ENCODE measurements at places on chromosomes 13 and 19.

DNA sequence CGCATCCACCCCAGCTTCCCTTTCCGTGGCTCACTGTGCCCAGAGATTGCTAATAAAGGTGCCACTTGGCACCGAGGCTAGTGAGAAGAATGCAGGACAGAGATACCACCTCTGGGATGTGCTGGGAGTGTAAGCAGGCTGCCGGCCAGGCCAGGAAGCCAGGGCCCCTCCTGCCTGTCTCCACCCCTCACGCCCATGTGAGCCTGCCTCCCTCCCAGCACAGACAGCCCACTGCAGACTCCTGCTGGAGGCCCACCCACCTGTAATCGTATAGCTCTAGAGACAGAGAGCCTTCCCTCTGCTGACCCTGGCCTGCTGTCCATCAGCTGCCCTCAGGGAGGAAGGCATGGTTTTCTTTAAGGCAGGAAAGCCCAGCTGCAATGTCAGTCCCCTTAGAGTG, 13.9 kb downstream of the VSTM2B start:
- DNase-seq, result no peak

- DNase-seq, result no peak
Measured at GRCh38 chr13:98199480-98199879, 22.4 kb upstream of the RNF113B start.

DNA sequence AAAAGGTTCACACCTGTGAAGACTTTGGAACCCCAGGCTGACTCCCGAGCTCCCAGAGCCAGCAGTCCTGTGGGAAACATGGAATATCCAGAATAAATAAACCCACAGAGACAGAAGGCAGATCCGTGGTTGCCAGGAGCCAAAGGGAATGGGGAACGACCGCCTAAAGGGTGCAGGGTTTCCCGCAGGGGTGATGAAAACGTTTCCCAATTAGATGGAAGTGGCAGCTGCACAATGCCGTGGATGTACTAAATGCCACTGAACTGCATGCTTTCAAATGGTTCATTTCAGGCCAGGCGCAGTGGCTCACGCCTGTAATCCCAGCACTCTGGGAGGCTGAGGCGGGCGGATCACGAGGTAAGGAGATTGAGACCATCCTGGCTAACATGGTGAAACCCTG, 23.4 kb upstream of the DPRX start:
- no peak for DNase-seq

DNA sequence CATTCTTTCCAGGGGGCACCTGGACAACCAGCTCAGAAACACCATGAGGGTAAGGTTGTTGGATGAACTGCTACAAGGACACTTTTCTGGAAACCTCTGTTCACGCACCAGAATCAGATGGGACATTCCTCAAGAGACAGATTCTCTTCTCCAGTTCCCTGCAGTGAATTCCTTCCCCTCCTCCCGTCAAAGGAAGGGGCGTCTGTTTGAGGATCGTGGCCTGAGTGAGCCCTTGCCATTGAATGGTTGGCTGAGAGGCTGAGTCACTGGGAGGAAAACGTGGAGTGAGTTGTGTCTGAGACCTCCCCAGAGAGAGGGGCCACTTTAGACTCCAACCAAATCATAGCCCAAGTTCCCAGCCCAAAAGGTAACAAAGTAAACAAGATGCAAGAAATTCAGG, 79.4 kb upstream of the ZNF507 start:
- DNase-seq, result no peak

GRCh38 chr19:46124638-46125115, at the start of gene IGFL3:
Gene IGFL3 (minus strand): TSS chr19:46124688. CDS start chr19:46124649, 39 bp downstream.
- DNase-seq, result no peak

DNA sequence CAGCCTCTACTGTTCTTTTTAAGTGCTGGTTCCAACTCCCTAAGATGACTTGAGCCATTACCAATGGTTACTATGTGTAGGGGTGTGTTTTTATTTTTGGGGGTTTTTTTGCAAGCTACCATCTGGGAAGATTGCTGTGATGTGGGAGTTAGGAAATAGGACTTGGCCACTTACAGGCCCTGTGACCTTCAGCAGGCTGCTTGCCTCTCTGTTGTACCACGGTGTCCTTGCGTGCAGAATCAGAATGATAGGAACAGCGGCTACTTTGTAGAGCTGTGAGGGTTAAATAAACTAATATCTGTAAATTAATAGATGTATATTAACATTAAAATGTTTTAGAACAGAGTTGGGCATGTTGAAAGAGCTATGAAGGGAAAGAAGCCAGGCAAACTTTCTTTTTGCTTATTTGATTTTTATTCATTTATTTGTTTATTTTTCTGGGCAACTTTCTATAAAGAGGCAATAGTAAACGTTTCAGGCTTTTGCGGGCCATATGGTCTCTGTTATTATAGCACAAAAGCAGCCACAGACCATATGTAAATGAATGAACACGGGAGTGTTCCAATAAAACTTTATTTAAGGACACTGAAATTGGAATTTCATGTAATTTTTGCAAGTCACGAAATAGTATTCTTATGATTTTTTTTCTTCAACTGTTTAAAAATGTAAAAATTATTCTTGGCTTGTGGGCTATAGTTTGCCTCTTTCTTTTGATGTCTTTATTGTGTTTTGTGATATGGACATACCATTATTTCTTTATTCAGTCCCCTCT, 26.4 kb upstream of the EHD2 start:
- no peak for DNase-seq

DNA sequence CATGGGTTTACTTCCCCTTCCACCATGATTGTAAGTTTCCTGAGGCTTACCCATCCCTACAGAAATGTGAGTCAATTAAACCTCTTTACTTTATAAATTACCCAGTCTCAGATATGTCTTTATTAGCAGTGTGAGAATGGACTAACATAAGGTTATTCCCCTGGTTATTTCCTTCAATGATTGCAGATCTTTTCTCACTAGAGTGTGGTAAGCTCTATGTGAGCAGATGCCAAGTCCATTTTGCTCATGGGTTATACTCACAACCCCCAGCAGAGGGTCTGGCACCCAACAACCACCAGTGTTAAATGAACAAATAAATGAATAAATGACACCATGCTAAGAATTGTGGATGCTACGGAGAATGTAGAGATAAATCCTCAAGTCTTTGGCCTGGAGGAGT, 472.8 kb downstream of the LIG4 start:
- DNase-seq, result no peak

DNA sequence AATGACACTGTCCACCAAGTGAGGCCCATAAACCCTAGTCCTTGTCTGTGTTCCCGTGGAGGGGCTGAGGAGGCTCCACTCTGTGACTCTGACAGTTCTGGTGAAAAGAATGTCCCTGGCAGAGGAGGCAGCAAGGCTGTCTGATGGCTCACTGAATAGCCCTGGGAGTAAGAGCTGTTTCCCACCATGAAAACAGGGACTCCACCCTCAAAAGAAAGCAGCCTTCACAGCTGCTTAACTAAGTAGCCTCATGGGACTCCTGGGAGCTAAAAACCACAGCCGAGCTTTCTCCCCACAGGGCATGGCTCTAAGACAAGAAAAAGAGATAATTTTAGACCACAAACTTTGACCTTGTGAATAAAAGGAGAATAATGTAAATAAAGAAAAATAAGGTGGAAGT, 135.1 kb upstream of the FRY start:
- peak; percentile 54 for DNase-seq

DNA sequence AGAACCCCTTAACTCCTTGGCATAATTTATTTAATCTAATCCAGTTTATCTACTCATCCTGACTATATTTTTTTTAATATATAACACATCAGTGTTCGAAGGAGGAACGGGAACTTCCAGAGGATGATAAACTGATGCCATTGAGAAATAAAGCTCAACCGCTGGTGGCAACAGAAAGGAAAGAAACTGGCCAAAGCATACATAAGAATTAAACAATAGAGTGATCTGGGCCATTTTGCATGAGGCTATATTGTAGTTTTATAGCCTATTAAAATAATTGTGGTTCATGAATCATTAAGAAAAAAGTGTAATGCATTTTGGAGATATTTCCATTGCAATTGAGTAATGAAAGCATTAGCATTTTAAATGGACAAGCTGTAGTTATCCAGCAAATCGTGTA, 94.2 kb downstream of the FRY start:
- DNase-seq, result no peak

- no peak for DNase-seq
Measured at GRCh38 chr13:46717275-46717674, 79.7 kb downstream of the ESD start.

DNA sequence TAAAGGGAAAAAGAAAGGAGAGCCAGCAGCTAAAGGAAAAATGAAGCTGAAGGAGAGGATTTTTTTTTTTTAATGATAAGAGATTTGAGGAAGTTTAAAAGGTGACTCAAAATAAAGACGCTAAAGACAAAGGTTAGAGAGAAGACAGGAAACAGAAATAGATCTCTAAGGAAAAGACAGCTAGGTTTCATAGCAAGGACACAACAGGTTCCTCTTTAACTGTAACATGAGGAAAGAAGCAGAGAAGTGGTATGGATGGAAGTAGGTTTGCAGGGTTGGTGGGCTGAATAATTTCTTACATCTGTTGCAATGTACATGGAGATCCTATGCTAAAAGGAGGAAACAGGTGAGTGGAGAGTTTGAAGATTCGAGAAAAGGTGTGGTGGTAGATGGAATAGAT, 107.5 kb downstream of the MYCBP2 start:
- DNase-seq, result no peak

DNA sequence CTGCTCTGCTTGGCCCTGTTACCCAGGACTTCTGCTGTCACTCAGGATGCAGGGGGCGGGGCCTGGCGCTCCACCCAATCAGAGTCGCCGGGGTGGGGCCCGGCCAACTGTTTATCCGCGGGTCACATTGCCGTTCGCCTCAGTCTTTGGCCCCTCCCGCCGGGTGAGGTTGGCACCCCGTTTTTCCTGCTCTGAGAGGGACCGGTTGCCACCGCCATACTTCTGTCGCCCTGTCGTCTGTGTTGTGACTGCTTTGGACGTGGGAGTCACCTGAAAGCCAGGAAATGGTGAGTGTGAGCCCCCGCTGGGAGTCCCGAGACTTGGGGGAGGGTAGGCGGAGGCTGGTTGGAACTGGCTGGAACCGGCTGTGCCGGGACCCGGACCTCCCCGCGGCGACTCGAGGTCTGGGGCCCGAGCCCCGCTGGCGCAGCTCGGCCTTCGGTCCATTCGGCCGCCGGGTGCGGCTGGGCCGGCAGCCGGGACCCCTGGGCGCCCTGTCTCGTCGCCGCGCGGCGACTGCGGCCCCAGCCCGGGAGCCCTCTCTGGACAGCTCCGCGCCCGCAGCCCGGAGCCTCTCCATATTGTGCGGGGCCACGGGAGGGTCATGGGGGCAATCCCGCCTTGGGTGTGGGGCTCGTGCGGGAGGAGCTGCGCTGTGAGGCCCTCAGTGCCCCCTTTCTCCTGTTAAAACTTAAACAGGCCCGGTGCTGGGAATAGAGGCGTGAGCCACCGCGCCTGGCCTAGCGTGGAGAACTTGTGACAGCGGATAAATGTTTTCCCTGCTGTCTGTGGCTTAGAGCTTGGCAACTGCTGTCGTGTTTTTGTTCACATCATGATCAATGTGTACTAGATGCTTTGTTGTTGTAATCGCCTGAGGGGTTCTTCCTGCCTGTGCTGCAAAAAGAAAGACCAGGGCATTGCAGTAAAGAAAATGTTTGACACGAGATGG, at the start of gene ZNF844:
Gene ZNF844, plus strand, starts transcription at position 142 of the 949 bp plus-strand sequence. Its CDS starts 143 bp downstream, at position 285.
- DNase-seq, result no peak

DNA sequence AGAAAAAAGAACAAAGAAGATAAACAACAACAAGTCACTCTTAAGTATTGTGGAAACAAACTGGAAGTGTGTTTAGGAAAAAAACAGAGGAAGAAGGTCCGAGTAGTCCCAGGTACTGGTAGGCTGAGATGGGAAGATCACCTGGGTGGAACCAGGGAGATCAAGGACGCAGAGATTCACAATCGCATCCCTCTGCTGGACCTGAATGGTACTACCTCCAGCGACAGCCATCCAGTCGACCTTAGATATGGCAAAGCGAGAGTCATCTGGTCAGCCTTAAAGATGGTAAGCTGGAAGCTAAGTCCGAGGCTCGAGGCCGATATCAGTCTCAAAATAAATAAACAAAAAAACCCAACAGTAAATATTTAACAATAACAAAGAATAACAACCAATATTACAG, 44.9 kb upstream of the ZNF91 start:
- DNase-seq, result no peak

- DNase-seq, result no peak
Measured at GRCh38 chr19:53958168-53958571, 4.6 kb upstream of the CACNG8 start.

GRCh38 chr13:52195401-52195837, 36.0 kb upstream of the NEK3 start:
- DNase-seq, result no peak

DNA sequence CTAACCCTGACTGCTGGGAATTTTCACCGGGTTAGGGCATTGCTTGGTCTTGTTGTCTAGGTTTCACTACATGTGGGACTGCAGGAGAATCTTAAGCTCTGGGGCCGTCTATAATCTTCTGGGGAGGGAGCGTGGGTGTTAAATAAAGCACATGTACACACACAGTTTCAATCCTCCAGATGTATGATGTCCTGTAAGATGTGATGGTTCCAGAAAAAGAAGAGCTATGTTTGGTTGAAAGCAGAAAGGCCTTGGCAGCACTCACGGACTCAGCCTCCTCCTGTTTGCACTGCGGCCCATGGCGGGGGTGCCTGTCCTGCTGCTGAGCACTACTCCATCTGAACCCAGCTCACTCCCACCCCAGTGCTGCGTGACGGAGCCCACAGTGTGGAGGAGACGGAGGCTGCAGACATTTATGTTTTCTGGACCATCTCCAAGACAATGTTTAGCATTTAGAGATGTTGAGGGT, 343.5 kb downstream of the TEX29 start:
- DNase-seq, result no peak

DNA sequence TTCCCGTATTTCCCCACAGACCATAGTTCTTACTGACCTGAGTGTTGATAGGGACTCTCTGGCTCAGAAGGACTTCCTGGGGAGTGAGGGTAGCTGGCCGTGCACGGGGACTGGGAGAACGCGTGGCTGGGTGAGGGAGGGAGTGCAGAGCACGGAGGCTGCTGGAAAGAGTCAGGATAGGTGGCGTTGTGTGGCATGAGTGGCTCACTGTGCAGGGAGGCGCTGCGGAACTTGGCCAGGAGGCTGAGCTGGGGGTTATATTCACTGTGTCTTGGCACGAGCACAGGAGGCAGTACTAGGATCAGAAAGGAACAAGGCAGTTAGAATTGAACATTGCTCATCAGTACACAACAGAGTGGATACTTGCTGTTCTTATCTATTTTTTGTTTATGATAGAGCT, 47.4 kb downstream of the SMAD9 start:
- DNase-seq, result no peak

DNA sequence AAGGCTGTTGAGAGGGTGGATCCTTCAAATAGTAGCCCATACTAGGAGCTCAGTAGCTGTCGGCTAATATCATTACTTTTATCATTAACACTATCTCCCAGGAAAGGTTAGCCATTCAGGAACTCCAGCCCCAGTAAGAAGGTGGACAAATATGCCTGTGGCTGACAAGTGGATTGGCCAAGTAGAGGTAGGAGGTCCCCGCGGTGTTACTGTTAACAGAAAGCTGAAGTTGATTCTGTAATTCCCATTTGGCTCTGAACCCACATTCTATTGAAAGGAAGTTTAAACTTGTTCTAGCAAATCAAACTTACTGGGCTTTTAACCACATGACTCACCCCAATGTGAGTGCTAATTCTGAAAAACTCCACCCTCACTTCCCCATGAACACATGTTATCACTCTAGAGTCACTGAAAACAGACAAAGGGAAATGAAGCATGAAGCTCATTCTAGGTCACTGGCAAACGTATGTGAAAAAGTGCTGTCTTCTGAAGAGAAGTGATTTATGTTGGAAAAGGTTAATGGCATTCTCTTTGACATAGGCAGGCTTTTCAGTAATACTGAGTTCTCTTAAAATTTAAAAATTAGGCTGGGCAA, 273.5 kb downstream of the FGF14 start:
- DNase-seq, result no peak

All from AG04449 (cell line).